Heart right ventricle (tissue), 16 donors: ENCODE measurements at places on chromosomes 3 and 15. TPM values are rescaled to one million over a fixed set of nuclear protein-coding genes. Genes with fewer than 3 reads are reported as not detected.

DNA sequence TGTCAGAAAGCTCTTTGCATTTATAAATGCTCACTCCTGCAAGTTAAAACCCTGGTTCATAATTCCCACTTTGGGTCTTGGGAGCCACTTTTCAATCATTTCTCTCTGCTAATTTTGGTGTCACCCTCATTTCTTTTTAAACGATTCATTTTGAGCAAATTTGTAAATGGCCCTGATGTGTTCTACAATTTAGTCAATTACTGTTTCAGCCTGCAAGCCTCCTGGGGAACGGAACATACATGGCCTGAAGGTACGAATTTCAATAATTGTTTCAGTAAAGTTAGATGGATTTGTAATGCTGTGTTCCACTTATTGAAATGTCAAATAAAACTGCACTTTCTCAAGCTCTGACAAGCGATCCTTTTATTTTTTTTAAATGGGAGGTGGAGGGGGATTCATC lies 43.2 kb downstream of the MAP2K5 start:
- H3K4me3 ChIP-seq = no peak overlapping the region
- H3K36me3 ChIP-seq = no peaks in the 10 kb centered on the region
- DNase-seq = no peak
- H3K4me1 ChIP-seq = no peaks in the 10 kb centered on the region
- no peak overlapping the region for H3K27ac ChIP-seq

DNA sequence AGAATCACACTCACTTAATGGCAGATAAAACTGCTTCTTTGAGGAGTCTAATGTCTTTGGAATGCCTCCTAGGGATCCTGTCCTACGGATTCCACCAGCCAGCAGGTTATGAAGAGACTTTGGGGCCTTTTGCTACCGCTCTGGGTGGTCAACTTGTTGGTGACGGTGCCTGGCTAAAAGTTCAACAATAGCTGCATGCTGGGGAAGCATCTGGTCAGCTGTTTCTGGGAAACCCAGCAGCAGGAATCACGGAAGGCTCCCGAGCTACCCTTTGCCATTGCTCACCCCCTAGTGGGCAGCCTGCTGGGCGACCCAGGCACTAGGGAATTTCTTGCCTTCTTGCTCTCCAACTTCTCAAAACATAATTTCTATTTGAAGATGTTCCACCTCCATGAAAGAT lies 263.3 kb downstream of the NEK10 start:
- H3K4me3 ChIP-seq = no peak overlapping the region
- H3K4me1 ChIP-seq = no peaks in the 10 kb centered on the region
- H3K27ac ChIP-seq = no peak overlapping the region
- H3K27me3 ChIP-seq = no peaks in the 10 kb centered on the region

DNA sequence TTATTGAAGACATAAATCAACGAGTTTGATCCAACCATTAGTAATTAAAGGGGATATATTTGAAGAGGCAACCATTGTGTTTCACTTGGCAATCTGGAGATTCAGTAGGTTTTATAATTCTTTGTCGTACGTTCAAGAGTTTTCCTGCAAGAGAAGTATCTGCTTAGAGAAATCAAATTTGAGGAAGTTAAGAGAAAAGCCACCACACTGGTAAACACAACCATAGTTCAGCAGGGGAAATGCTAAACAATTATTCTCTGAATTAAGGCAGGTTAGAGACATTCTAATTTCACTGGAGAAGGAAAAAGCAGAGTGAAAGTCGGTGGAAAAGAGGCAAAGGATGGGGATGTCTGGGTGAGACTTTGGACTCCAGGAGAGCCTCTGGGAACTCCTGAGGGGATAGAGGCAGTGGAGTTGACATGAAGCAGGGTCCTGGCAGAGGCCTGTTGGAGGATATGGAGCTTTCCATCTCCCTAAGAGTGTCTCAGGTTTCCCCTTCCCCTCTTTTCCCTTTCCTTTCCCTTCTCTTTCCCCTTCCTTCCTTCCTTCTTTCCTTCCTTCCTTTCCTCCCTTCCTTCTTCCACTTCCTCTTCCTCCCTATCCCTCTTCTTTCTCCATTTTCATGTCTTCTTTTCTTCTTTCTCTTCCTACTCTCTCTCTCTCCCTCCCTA lies 26.5 kb downstream of the SPINK8 start:
- DNase-seq = no peak
- no peaks in the 10 kb centered on the region for H3K36me3 ChIP-seq
- H3K4me1 ChIP-seq = no peaks in the 10 kb centered on the region
- no peak overlapping the region for H3K4me3 ChIP-seq

GRCh38 chr3:137165117-137165806 lies 207.5 kb downstream of the IL20RB start:
- peaks cover 18% of the 10 kb centered on the region for H3K4me1 ChIP-seq
- DNase-seq = no peak
- H3K36me3 ChIP-seq = no peaks in the 10 kb centered on the region
- no peaks in the 10 kb centered on the region for H3K27me3 ChIP-seq

- no peaks in the 10 kb centered on the region for H3K27me3 ChIP-seq
- H3K4me3 ChIP-seq = no peak overlapping the region
- H3K27ac ChIP-seq = no peak overlapping the region
Observed at GRCh38 chr3:33646406-33646805, 71.6 kb downstream of the CLASP2 start.

GRCh38 chr3:65190111-65190510 lies 502.3 kb upstream of the ADAMTS9 start:
- DNase-seq = no peak
- H3K4me3 ChIP-seq = no peak overlapping the region
- H3K27ac ChIP-seq = no peak overlapping the region
- H3K36me3 ChIP-seq = no peaks in the 10 kb centered on the region
- no peaks in the 10 kb centered on the region for H3K4me1 ChIP-seq
- H3K27me3 ChIP-seq = no peaks in the 10 kb centered on the region

GRCh38 chr3:29465836-29466235 lies 185.0 kb downstream of the RBMS3 start:
- peaks cover 18% of the 10 kb centered on the region for H3K4me1 ChIP-seq
- no peak overlapping the region for H3K4me3 ChIP-seq
- no peak for DNase-seq
- no peaks in the 10 kb centered on the region for H3K27me3 ChIP-seq
- H3K27ac ChIP-seq = no peak overlapping the region
- no peaks in the 10 kb centered on the region for H3K36me3 ChIP-seq

DNA sequence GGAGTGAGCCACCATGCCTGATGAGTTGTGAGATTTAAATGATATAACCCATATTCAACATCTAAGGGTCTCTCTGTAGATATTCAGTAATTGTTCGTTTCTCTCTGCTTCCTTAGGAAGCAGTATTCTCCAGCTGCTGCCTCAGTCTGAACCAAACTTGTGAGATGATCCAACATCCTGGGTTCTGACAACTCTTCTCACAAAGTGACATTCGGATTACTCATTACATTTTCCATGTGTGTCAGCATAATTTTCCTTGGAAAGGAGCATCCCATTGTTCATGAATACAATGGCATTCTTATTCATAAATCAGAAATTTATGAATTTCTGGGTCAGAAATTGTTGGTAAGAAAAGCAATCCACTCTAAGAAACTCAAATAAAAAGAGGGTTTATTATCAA lies 15.0 kb upstream of the SEC22A start:
- H3K36me3 ChIP-seq = no peaks in the 10 kb centered on the region
- no peak overlapping the region for H3K4me3 ChIP-seq
- no peaks in the 10 kb centered on the region for H3K27me3 ChIP-seq
- DNase-seq = no peak

- DNase-seq = no peak
- H3K4me3 ChIP-seq = no peak overlapping the region
- no peaks in the 10 kb centered on the region for H3K36me3 ChIP-seq
Observed at GRCh38 chr3:44996556-44996969, 20.5 kb downstream of the EXOSC7 start.

GRCh38 chr3:189108067-189108466 lies 63.7 kb upstream of the TPRG1 start:
- H3K27ac ChIP-seq = no peak overlapping the region
- no peaks in the 10 kb centered on the region for H3K36me3 ChIP-seq
- H3K27me3 ChIP-seq = no peaks in the 10 kb centered on the region
- H3K4me3 ChIP-seq = no peak overlapping the region
- H3K4me1 ChIP-seq = no peaks in the 10 kb centered on the region
- DNase-seq = no peak

Gene CGNL1
- total RNA-seq = 8.0 TPM

Gene STAC
- total RNA-seq = 0.55 TPM

Gene RHOV
- total RNA-seq = not detected

Gene CPA3
- total RNA-seq = 1.7 TPM
